ENCODE measurements at places on chromosomes 11 and 22. TPM values are rescaled to one million over a fixed set of nuclear protein-coding genes. Genes with fewer than 3 reads are reported as not detected.

Gene C11orf65
- 0.81 TPM for polyA plus RNA-seq

DNA sequence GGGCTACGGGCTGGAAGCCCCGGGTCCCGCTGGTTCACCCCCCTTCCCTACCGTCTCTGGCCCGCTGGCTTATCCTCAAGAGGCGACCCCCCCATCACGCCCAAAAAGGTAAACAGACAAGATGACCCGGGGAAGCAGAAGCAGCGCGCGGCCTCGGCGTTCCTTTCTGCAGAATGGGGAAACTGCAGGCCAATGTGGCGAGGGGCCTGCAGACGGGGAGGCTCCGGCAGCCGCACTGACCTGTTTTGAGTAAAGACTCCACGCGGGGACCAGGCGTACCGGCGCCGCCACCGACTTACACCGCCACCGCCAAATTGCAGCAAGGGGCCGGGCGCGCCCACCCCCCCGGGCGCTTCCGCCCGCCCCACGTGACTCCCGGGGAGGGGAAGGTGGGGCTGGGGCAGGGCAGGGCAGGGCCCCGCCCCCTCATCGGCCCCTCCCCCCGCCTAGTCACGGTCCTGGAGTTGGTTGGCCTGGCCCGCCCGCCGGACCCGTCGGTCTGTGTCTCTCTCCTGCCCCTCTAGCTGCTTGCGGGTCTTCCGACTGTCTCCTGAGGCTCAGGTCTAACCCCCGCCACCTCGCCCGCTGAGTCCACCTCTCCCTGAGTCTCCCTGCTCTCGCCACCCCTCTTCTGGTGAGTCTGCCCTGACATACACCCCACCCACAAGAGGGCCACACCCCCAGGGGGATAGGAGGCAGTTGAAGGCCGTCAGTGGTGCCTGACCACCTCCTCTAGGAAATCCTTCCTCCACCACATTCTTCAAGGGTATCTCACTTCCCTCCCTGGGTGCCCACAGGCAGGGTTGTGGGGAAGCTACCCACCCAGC, at the start of gene ARAP1:
TSS of gene ARAP1 (minus strand) at position 321 of the 827 bp plus-strand sequence. CDS start 25,280 bp downstream, outside the sequence.
- DNase-seq, result peak; percentile 75

GRCh38 chr22:20566420-20567260, 59.2 kb downstream of the MED15 start:
- DNase-seq, result no peak

Gene POU2AF2
- polyA plus RNA-seq, result 0.25 TPM

DNA sequence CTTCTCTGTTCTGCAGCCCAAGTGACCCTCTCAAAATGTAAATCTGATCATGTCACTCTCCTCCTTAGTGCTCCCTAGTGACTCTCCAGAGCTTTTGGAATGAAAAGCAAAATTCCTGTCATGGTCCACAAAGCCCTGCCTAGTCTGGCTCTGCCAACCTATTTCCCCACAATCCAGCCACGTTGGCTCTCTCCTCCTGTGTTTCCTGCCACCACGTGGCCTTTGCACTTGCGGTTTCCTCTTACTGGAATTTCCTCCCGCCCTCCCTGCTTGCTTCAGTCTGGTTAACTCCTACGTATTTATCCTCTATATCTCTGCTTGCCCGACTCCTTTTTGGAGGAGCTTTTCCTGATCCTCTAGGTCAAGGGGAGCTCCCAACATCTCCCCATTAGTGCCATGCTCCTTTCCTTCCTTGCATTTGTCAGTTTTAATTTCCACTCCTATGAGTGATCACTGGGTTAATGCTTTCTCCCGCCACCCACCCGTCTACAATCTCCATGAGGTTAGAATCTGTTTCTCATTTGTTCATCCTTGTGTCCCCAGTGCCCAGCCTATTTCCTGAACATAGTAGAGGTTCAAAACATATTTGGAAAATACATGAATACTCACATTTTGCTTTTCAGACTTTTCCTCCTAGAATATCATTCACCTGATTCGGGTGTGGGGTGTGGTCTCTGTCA, 11.5 kb downstream of the NNMT start:
- no peak for DNase-seq

Gene PRAME
- polyA plus RNA-seq, result not detected

DNA sequence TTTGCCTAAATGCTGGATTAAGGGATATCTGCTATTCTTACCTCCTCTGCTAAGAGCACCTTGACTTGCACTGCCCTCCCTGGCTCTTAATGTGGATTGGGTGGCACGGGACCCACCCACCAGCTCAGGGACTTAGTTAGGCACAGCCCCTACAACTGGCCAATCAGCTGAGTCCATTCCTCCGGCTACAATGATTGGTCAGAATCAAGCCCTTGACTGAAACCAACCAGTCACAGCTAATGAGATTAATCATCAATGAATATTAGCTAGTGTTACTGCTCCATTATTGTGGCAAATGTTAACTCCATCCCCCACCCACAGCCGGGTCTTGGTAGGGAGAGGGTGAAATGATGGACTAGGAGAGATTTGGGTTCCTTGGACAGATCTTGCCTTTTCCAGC, 328.0 kb downstream of the MN1 start:
- no peak for DNase-seq

GRCh38 chr11:29022676-29023075, 914.5 kb downstream of the METTL15 start:
- no peak for DNase-seq

DNA sequence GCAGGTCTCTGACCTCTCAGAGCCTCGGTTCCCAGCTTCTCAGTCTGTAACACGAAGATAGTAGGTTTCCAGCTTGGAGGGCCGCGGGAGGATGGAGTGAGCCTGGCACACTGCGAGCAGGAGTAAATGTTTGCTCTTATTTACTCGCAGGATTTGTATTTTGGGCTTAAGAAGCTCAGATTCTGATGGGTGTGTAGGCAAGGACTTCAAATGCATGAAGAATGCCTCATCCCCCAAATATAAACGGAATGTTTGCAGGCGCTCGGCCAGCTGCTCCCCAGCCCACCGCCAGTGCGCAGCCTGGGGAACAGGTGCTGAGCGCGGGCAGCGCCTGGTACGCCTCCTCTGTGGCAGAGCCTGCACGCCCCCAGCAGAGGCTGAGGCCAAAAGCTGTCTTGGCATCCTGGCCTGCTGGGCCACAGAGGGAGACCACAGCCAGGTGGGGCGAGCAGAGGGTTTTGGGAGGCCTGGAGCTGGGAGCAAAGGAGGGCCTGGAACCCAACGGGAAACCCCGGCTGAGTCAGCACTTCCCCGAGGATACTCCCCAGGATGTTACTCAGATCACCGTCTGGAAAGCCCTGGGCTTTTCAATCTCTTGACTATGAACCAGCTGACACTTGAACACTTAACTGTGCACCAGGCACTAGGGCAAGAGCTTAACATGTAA, 9.4 kb downstream of the EHD1 start:
- no peak for DNase-seq

DNA sequence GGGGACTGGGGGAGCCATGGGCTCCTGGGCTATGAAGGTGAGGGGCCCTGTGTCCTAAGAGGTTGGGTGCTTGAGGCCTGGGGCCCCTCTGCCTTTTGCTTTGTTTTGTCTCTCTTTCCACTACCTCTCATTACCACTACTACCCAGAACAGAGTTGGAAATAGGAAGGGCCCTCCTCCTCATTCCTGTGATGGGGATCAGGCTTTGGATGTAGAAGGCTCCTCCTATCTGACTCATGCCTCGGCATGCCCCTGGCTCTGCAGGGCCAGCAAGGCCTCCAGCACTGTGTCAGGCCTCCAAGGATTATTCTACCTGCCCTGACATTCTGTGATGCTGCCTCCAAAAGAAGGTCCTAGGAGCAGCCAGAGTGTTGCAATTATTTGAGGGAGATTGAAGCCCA, 766 bp downstream of the IZUMO1R start:
- DNase-seq, result no peak

Gene APOC3
- polyA plus RNA-seq, result not detected

- peak; percentile 54 for DNase-seq
Measured at GRCh38 chr11:86519064-86519911, 144.6 kb downstream of the CCDC81 start.

GRCh38 chr11:123180574-123180973, 14.5 kb downstream of the CLMP start:
- no peak for DNase-seq
